ENCODE measurements at places on chromosomes 6 and 20.

- no peak for DNase-seq
Measured at GRCh38 chr6:119446609-119447008, 97.0 kb upstream of the MAN1A1 start.

DNA sequence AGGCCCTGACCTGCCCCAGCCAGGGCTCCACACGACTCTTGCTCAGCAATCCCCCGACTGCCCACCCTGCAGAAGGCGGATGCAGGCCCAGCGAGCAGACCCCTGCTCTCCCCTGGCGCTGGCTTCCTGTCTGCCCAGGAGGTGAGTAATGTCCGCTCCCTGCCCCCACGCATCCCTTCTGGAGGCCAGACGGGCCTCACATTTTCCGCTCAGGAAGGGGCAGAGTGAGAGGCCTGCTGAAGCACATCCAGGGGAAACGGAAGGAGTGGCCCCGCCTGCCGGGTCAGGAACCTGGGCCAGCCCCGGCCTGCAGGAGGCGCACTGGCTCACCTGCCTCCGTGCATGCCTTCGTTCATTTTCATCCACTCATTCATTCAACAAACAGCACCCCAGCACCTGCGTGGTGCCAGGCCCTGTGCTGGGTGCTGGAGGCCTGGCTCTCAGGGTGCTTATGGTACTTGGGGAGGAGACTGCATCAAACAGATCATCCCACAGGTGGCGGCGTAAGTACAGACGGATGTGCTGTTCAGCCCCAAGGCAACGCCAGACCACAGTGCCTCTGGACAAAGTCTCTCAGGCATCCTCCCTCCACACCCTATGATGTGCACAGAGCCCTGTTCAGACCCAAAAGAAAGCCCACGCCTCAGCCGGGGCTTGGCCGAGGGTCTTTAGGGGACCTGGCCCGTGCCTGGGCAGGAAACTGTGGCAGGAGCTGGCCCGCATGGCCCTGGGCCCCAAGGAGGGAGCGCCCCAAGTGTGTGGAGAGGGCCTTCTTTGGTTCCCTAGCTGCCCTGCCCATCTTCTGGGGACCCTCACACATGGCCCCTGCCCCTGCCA lies 112.1 kb downstream of the ASXL1 start:
- no peak for DNase-seq

DNA sequence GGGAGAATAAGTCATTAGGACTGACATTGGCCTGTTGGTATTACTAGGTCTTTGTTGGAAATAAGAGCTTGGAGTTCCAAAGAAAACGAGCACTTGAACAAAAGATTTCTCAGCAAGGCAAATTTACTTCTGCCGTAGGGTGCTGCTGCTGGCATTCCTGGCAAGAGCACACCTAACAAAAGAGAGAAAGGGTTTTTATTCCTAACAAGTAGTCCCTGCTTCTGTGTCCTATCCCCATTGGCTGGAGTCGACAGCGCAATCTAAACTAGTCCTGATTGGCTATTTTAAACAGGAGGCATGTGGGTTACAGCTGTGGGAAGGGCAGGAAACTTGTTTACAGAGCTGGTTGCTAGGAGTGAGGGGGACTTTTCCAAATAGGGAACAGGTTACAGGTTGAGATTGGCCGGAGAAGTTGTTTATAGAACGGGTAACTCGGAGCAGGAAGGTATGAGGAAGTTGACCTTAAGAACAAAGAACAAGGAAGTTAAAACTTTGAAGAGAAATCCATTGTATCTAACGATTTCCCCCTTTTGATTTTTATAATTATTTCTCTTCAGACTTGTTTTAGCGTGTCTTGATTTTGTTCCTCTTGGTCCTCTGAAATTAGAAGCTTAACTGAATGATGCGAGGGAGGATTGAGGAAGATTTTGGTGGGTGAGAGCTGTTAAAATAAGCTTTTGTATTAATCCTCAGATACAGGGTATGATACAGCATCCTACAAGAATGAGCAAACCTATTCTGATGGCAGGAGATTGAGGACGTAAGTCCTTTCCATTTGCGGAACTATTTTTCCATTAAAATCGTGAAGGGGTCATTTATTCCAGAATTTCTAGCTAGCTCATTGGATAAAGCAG lies 3.4 kb upstream of the ZNFX1 start:
- DNase-seq, result peak; percentile 40

GRCh38 chr6:117469356-117469755 lies 13.1 kb upstream of the DCBLD1 start:
- no peak for DNase-seq

GRCh38 chr6:40352527-40353170 lies 234.5 kb downstream of the LRFN2 start:
- no peak for DNase-seq

DNA sequence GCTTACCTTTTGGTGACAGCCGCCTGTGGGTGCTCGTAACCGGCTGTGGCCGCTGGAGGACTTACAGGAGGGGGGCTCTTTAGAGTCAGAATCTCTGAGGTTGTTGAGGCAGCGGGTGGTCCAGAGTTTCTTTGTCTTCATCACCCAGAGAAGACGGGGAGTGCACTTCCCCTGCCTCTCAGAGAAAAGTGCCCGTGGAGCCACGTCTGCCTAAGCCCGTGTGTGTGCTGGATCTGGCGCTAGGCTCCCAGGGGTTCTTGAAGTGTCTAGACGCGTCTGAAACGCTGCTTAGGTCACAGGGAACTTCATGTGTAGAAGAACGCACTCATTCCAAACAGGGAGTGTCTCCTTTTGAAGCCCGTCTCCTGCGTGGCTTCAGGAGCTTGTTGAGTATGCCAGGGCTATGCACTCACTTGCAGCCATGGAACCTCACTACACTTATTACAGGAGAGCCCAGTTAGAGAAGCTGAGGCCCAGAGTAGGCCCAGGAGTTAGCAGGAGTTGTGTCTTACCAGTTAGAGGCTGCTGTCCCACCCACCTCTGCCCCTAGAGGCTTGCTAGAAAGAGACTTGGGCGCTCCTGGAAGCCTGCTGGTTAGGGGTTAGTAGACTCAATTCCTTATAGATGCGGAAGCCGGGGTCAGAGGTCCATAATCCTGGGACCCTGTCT lies 1.3 kb downstream of the LSM14B start:
- DNase-seq, result no peak

DNA sequence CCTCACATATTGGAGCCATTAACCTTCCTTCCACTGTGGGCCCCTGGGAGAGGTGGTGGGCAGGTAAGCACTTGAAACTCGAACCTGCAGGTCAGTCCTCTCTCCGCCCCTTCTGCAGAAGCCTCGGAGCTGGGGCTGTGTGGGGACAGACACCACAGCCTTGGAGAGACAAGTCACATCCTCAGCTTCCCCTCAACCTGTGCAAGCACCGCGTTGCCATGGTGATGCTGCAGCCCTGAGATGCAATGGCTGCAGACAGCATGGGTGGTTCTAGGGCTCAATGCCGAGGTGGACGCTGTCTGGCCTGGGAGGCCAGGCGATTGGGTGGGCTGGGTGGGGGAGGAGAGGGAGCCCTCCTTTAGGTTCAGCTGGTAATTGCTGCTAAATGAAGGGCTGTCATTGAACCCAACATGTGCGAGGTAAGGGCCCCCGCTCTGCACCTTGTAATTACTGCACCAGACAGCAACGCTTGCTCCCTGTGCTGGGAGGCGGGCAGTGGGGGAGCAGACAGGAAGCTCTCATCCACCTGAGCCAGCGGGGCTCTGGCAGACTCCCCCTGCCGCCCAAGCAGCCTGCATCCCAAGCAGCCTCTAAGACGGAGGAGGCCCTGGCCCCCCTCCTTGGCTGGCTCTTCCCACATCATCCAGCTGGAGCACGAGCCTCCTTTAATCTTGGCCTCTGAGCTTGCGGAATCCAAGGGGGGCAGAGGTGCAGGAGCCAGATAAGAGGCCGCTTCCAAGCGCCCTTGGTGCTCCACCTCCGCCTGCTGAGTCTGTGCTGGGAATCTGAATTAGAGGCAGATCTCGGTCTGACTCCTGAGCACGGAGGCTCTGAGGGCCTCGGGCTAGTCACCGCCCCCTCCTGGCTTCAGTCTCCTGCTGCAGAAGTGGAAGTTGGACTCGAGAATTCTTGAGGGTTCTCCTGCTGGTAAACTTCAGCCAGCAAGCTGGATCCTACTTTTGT lies 39.8 kb upstream of the CDH22 start:
- no peak for DNase-seq

- DNase-seq, result no peak
Measured at GRCh38 chr20:1392443-1392692, 486 bp downstream of the FKBP1A start.

DNA sequence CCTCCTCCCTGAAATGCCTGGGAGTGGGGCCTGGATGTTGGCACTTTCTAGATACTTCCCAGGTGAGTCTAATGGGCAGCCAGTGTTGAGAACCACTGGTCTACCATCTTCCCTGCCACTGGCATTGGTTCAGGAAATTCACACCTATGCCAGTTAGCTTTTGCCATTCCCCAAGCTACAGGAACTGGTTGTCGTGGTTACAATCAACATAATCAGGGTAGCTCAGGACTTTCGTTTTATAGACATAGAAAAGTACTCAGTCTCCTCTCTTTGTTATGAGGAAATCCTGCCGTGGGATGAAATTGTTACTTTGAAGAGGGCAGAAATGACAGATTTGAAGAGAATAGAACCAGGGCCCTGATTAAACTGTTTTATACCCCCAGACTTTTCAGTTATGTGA lies 127.9 kb upstream of the FOXO3 start:
- DNase-seq, result no peak

- no peak for DNase-seq
Measured at GRCh38 chr6:162497389-162497788, 230.2 kb downstream of the PRKN start.

- DNase-seq, result no peak
Measured at GRCh38 chr6:138989098-138989983, 1.3 kb upstream of the REPS1 start.

GRCh38 chr6:6105472-6106036 lies 98.8 kb upstream of the NRN1 start:
- DNase-seq, result no peak

DNA sequence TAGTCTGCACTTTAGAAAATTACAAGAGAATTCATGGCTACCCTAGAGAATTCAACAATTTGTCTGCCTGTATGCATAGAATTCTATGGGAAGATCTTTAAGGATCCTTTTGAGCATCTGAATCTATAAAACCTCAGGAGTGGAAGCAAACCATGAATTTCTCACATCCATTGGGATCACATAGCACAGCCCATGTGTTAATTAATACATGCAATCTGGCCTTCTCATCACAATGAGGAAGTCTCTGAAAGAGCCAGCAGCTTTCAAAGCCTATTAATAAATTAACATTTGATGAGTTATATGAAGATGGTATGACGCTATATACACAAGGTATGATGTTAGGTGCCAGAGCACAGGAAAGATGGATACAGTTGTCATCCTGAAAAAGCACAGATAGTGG lies 24.7 kb downstream of the NDUFAF4 start:
- DNase-seq, result no peak

DNA sequence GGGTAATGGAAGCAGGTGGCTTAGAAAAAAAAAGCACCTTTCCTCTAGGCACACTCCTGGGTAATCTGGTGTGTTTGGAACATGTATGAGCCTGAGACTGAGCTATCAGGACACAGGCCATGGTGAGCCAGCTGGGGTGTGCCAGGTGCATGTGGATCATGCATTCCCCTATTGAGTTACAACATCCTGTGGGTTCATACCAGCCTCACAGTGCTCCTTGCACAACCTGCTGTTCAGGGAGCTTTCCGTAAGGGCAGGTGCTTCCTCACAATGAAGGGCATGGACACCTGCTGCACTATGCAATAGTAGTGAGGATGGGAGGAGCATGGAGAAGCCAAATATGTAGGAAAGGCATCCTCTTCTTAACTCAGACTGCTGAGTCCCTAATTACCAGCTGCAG lies 197.2 kb upstream of the SUPT3H start:
- DNase-seq, result no peak

DNA sequence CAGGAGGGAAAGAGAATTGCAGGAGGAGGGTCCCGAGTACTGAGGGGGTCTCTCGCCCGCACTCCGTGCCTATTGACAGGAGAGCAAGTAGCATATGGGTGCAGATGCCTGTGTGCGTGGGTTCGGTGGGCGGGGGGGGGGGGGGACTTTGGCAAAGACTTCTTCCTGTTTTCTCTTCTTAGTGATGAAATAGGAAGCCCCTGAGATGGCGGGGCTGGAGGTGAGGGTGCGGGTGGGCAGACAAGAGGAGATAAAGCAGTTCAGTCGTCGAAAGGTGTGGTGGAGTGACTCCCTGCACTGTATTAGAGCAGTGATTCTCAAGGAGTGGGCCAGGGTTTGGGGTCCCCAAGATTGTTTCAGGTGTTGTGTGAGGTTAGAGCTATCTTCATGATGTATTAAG lies 3.7 kb downstream of the NAA20 start:
- DNase-seq, result no peak

DNA sequence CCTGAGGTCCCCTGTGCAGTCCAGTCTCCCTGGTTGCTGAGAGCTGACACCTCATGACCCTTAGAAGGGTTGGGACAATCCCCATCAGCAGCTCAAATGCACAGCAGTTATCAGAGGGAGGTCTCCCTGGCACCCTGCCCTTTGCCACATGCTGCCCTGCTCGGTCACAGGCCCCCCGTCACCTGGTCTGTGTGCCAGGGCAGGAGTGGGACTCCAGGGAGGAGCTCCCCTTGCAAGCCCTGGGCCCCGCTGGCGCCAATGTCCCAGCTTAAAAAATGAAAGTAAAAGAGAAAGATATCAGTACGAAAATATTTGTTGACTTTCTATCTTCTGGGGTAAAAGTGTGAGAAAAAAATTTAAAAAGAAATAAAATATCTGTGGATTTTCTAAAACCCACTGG lies 68.1 kb upstream of the SLC22A16 start:
- no peak for DNase-seq

DNA sequence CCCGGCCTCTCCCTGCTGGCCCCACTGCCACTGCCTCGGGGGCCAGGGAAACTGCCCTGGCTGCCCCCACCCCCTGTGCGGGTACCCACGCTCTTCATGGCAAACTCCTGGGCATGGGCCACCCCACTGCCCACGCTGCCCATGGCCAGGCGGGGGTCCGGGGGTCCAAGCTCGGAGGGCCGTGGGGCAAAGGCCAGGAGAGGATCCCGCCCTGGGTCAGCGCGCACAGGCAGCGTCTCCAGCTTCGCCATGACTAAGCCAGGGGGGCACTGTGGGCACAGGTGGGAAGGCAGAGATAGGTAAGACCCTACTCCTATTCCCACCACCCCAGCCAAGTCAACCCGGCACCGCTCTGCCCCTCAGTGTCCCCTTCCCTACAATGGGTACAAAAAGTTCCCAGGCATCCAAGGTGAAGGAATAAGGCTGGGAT lies 6.4 kb downstream of the LZTS3 start:
- DNase-seq, result no peak

GRCh38 chr20:9838035-9838377 lies 870 bp downstream of the PAK5 start:
- no peak for DNase-seq

DNA sequence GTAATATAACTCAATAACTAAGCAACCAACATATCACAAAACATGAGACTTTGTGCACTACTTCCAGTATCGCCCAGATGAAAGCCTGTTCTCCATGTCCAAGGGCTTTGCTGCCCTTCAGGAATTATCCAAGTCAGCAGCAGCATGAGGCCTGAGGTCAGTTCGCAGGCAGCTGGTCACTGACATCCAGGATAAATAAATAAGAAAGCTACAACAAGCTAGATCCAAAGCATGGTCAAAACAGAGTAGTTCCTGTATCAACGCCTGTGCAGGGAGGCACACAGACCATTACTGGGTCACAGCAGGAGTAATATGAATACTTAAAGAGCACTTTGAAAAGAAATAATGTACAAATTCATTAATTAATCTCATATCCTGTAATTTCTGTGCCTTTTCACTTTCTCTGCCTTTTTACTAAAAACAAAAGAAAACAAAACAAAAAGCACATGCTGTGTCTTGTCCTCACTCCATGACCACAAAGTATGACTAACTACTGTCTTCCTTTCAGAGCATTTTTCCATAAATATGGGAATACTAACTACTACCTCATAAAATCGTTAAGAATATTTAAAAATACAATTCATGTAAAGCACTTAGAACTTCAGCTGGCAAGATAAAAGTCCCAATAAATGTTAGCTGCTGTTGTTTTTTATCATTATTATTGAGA lies 374.9 kb upstream of the IRAK1BP1 start:
- no peak for DNase-seq
